Progenitor cell of endocrine pancreas (in vitro differentiated cells): ENCODE measurements at places on chromosomes 2 and 18.

- DNase-seq = no peak
These were observed 12.2 kb downstream of the HES6 start for GRCh38 chr2:238227587-238228032.

DNA sequence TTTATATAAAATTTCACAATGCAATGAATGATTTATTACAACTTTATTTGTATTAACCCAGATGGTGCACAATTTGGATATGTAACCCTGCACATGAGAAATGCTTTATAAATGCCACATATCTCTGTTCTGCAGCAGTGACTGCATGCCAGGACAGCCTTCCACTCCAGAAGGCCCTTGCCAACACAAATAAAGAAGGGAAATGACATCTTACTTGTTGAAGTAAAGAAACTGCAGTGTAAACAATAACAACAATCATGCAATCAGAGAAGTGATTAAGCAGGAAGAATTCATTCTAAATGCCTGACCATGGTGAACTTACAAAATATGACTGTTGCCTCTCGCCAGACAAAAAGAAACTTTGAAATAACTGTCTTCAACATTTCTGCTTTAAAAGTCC, 129.9 kb upstream of the CHST9 start:
- no peak for DNase-seq

DNA sequence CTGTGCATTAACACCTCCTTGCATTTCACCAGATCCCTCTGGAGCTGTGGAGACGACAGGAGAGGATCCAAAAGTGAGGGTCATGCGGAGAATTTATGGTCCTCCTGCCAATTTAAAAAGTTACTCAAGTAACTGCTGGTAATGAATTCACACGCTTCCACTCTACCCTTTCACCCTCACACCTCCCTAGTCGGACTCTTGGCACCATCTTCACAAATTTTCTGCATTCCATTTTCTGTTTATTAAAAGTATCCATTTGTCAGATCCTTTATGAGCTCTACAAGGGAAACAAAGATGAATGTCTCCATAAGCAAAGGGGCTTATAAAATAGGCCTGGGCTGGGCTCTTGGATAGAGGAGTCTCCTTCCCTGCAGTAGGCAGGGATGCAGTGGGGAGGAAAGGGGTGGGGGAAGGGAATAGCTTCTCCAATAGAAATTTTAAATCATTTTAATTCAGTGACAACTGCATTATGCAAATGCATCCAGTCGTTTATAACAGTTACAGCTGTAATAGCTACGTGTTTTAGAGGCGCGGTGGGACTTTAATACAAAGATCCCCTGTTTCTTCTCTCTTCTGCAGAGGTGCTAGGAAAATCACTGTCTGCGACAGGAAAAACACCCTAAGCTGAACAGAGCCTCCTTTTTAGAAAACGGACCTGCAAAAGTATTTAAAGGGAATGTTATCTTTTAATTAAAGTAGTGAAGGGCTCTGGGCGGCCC, 132.2 kb downstream of the EPHA4 start:
- no peak for DNase-seq

- no peak for DNase-seq
These were observed 32.2 kb downstream of the TLK1 start for GRCh38 chr2:171128461-171128860.

- no peak for DNase-seq
These were observed 10.2 kb downstream of the TNFAIP6 start for GRCh38 chr2:151367571-151367970.

DNA sequence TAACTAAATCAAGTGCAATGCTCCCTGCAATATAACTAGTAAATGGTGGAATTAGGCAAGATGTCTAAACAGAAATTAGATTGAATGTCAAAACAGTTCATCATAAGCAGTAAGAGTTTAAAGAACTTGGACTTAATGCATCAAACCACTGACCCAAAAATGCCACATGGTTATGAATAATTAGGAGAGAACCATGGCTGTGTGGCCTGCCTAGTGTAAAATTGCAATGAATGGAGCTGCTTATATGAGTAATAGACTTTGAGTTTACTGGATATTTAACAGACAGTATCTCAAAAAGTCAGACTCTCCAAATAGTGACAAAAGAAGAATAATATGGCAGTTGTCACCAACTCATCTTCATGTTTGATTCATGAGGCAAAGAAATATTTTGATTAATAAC, 101.6 kb upstream of the COL5A2 start:
- DNase-seq = no peak
